Ascending aorta (tissue), 2 donors: ENCODE measurements at places on chromosomes 13 and 19. TPM values are rescaled to one million over a fixed set of nuclear protein-coding genes. Genes with fewer than 3 reads are reported as not detected.

DNA sequence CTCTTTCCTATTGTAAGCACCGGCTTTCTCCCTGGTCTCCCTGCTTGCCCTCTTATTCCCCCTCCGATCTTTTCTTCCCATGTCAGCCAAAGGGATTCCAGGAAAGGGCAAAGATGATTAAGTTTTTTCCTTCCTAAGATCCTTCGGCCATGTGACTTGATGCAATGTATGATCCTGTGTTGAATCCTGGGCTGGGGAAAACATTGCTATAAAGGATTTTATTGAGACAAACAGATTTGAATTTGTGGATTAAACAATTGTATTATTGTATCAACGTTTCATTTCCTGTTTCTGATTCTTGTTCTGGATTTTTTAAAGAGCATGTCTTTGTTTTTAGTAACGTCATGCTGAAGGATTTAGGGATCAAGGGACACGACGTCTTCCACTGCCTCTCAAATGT is 16.9 kb upstream of the ZNF541 start:
- no peaks in the 10 kb centered on the region for H3K36me3 ChIP-seq
- no peak overlapping the region for H3K27ac ChIP-seq
- H3K4me1 ChIP-seq: no peaks in the 10 kb centered on the region
- DNase-seq: no peak
- no peaks in the 10 kb centered on the region for H3K27me3 ChIP-seq

- no peak overlapping the region for H3K27ac ChIP-seq
- H3K27me3 ChIP-seq: no peaks in the 10 kb centered on the region
- no peaks in the 10 kb centered on the region for H3K4me1 ChIP-seq
- H3K4me3 ChIP-seq: no peak overlapping the region
- no peaks in the 10 kb centered on the region for H3K36me3 ChIP-seq
These were observed 297.2 kb downstream of the DCT start for GRCh38 chr13:94182185-94182761.

- no peak overlapping the region for H3K4me3 ChIP-seq
- DNase-seq: no peak
- H3K27ac ChIP-seq: no peak overlapping the region
These were observed 78.9 kb upstream of the PEG3 start for GRCh38 chr19:56919308-56919995.

DNA sequence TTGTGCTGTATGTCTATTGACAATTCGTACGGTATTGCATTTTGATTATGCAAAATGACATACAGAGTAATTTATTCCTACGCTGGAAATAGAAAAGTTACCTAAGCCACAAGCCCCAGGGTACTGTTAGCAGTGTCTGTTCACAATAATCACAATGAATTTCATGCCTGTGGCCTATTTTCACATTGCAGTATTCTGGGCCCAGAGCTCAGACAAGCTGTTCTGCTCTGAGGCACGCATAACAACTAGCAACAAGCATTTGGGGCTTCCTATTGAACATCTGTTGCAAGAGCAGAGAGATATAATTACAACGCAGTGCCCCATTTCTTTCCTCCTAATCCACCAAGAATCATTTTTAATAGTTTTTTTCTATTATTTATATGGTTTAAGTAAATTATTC is 158.9 kb upstream of the SGCG start:
- H3K4me1 ChIP-seq: no peaks in the 10 kb centered on the region
- H3K27ac ChIP-seq: no peak overlapping the region
- no peaks in the 10 kb centered on the region for H3K36me3 ChIP-seq

GRCh38 chr13:72384186-72384823 is 343.1 kb downstream of the MZT1 start:
- DNase-seq: no peak
- H3K4me1 ChIP-seq: no peaks in the 10 kb centered on the region
- no peak overlapping the region for H3K27ac ChIP-seq

GRCh38 chr13:75186379-75186778 is 295.6 kb downstream of the TBC1D4 start:
- H3K27me3 ChIP-seq: no peaks in the 10 kb centered on the region
- no peaks in the 10 kb centered on the region for H3K4me1 ChIP-seq
- H3K36me3 ChIP-seq: no peaks in the 10 kb centered on the region
- no peak overlapping the region for H3K27ac ChIP-seq

DNA sequence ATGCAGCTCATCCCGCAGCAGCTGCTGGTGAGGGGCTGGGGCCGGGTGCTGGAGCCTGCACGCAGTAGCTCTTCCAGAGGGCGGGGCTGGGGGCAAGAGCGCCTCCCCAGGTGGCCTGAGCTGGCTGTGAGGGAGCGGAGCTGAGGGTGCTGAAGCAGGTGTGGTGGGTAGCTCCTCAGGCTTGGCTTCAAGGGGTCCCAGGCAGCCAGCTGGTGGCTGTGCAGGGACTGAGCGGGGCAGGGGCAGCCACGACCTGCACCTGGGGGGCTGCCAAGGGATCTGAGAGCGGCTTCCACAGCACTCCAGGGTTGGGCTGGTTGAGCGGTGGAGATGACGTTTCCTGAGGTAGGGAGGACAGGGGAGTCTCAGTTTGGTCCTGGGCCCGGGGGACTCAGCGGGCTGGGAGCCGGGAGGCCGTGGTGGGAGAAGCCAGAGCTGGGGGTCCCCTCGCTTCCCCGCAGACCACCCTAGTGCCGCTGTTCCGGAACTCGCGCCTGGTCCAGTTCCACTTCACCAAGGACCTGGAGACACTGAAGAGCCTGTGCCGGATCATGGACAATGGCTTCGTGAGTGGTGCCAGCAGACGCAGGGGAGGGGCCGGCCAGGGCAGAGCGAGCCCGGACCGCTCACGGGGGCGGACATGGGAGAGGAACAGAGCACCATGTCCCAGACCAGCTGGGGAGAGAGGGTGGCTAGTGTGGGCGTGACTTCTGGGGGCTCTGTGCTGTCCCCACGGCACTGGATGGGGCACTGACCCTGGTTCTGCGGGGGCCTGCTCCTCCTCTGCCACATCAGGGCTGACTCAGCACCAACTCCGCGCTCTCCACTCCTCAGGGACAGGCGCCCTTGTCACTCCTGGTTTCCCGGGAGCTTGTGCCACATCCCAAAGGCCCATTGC is 7.4 kb downstream of the PTOV1 start:
- no peaks in the 10 kb centered on the region for H3K4me1 ChIP-seq
- DNase-seq: no peak
- no peak overlapping the region for H3K4me3 ChIP-seq
- peak overlapping the region; percentile 29 for H3K27ac ChIP-seq

DNA sequence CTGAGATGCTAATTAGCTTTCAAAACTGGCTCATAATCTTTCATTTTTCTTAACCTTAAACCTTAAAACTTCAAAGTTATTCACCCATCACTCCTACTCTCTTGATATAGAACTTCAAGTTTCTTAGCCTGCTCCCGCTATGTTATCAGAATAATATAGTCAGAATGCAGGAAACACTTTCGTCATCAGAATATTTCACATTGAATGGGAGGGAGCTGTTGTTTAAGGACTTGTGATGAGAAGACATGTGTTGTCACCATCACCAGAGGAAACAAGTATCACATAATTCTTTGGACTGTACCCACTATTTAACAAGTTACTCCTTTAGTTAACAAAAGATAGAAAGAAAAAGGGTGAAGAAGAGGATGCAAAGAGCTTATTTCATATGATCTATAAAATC is 65.0 kb upstream of the FNDC3A start:
- no peak overlapping the region for H3K27ac ChIP-seq
- H3K36me3 ChIP-seq: no peaks in the 10 kb centered on the region
- no peak overlapping the region for H3K4me3 ChIP-seq
- DNase-seq: no peak
- no peaks in the 10 kb centered on the region for H3K27me3 ChIP-seq

GRCh38 chr13:23680845-23681669 is 110.8 kb downstream of the TNFRSF19 start:
- no peak overlapping the region for H3K4me3 ChIP-seq
- no peaks in the 10 kb centered on the region for H3K27me3 ChIP-seq
- no peaks in the 10 kb centered on the region for H3K36me3 ChIP-seq
- H3K4me1 ChIP-seq: no peaks in the 10 kb centered on the region

DNA sequence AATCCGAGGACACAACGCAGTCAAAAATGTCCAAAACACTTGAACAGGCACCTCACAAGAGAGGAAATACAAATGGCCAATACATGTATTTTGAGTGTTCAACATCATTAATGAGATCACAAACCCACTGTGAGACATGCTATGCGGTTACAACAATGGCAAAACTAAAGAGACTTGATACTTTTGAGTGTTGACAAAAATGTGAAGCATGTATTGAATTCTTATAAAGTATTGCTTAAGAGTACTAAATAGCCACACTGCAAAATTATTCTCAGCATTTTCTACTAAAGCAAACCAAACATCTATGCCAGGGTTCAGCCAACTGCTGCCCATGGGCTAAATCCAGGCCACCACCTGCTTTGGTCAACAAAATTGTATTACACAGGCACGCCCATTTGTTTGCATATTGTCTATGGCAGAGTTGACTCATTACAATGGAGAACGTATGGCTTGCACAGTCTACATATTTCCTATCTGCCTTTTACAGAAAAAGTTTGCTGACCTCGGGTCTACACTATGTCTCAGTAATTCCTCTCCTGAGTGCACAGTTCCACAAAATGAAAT is 135.3 kb downstream of the B3GLCT start:
- no peaks in the 10 kb centered on the region for H3K4me1 ChIP-seq
- no peak for DNase-seq
- no peaks in the 10 kb centered on the region for H3K36me3 ChIP-seq
- no peaks in the 10 kb centered on the region for H3K27me3 ChIP-seq
- H3K4me3 ChIP-seq: no peak overlapping the region
- no peak overlapping the region for H3K27ac ChIP-seq

- no peak overlapping the region for H3K27ac ChIP-seq
- H3K27me3 ChIP-seq: no peaks in the 10 kb centered on the region
- H3K36me3 ChIP-seq: no peaks in the 10 kb centered on the region
- no peaks in the 10 kb centered on the region for H3K4me1 ChIP-seq
These were observed 84.0 kb upstream of the MTIF3 start for GRCh38 chr13:27534108-27534980.

- no peaks in the 10 kb centered on the region for H3K4me1 ChIP-seq
- H3K4me3 ChIP-seq: no peak overlapping the region
- H3K27me3 ChIP-seq: no peaks in the 10 kb centered on the region
- no peak overlapping the region for H3K27ac ChIP-seq
- DNase-seq: no peak
- no peaks in the 10 kb centered on the region for H3K36me3 ChIP-seq
These were observed 10.9 kb upstream of the RCBTB1 start for GRCh38 chr13:49596221-49596620.

- H3K27ac ChIP-seq: no peak overlapping the region
- H3K4me1 ChIP-seq: no peaks in the 10 kb centered on the region
- H3K36me3 ChIP-seq: no peaks in the 10 kb centered on the region
- no peaks in the 10 kb centered on the region for H3K27me3 ChIP-seq
- peak overlapping the region; percentile 75 for H3K4me3 ChIP-seq
These were observed 850 bp upstream of the CERS4 start for GRCh38 chr19:8208119-8208921.

- no peak overlapping the region for H3K4me3 ChIP-seq
- no peaks in the 10 kb centered on the region for H3K36me3 ChIP-seq
- H3K27ac ChIP-seq: no peak overlapping the region
- H3K27me3 ChIP-seq: peaks cover 13% of the 10 kb centered on the region
- DNase-seq: no peak
- H3K4me1 ChIP-seq: peaks cover 3% of the 10 kb centered on the region
These were observed 2.6 kb upstream of the CACNG7 start for GRCh38 chr19:53906211-53907192.

GRCh38 chr19:53898636-53899341 is 10.3 kb upstream of the CACNG7 start:
- H3K36me3 ChIP-seq: no peaks in the 10 kb centered on the region
- no peaks in the 10 kb centered on the region for H3K27me3 ChIP-seq
- DNase-seq: no peak
- no peak overlapping the region for H3K27ac ChIP-seq

DNA sequence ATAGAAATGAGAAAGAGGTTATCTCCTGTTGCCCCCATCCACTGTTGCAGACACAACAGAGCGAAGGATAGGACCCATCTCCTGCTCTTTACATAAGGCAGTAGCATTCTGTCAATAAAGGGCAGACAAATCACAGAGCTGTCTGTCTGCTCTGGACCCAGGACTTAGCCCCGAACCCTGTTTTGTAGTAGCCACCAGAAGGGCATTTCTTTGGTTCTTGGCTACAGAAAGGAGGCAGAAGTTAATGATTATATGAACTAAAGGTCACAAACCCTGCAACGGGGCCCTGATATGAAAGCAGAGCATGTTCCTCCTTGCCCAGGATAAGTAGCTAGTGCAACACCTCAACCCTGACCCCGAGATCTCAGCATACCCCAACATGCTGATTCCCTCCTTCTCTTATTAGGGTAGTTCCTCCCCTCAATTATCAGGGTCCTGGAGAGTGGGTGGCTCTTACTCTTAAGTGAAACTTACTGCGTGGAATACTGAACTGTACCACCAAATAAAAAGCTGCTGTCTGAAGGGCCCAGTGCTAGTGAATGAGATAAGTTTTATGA is 680.4 kb upstream of the SPRY2 start:
- H3K4me1 ChIP-seq: no peaks in the 10 kb centered on the region
- no peaks in the 10 kb centered on the region for H3K36me3 ChIP-seq
- H3K27ac ChIP-seq: no peak overlapping the region
- no peak overlapping the region for H3K4me3 ChIP-seq
- H3K27me3 ChIP-seq: no peaks in the 10 kb centered on the region

DNA sequence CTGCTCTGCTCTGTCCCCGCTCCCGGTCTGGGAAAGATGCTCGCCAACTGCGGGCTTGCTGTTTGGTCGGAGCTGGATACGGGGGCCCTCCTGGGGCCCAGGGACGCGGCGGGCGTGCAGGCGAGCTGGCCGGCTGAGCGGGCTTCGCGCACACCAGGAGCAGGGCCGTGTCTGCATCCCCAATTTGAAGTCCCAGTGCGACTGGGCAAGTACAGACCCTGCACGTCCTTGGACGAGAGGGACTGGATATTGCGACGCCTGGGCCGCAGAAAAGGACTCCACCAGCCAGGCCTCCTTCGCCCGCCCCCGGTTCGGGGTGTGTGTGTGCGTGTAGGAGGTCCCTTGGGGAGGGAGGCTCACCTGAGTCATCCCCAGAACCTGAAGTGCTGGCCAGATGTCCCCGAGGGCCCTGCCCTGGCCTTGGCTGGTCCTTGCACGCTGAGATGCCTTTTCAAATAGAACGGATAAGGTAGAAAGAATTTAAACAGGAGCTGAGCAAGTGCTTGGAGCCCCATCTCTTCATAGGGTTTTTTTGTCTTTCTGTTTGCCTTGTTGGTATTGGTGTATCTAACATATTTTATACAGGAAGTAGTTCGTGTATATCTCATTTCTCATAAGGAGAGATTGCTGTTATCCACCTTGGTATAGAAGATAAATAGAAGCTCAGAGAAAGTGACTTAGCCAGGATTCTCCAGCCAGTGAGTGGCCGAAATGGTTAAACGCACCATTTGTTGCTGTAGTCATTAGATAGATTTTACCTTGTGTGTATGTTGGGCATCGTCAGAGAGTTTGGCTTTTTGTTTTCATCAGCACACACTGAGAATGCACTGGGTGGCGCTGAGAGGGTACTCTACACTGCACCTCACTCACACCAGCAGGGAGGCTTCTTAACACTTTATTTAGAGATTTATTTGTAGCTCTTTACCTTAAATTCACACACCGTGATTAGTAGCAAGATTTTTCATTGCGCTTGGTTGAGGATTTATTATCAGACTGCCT is 1.1 kb downstream of the NAXD start:
- H3K36me3 ChIP-seq: no peaks in the 10 kb centered on the region
- H3K4me1 ChIP-seq: peaks cover 21% of the 10 kb centered on the region
- peak overlapping the region; percentile 95 for H3K27ac ChIP-seq

- no peak overlapping the region for H3K4me3 ChIP-seq
- H3K27ac ChIP-seq: no peak overlapping the region
- H3K4me1 ChIP-seq: peaks cover 19% of the 10 kb centered on the region
- no peaks in the 10 kb centered on the region for H3K27me3 ChIP-seq
These were observed 370.2 kb downstream of the KCTD12 start for GRCh38 chr13:76516013-76516412.

The TNNI3 gene
- total RNA-seq: not detected

The BST2 gene
- total RNA-seq: 151 TPM

The RFXAP gene
- total RNA-seq: 5.9 TPM

The LGALS14 gene
- not detected for total RNA-seq

The KRTDAP gene
- total RNA-seq: not detected

The HSPB6 gene
- 265 TPM for total RNA-seq

The ZNF358 gene
- 163 TPM for total RNA-seq

The SIGLEC7 gene
- 4.8 TPM for total RNA-seq
